ENCODE measurements at places on chromosomes 5 and 9.

DNA sequence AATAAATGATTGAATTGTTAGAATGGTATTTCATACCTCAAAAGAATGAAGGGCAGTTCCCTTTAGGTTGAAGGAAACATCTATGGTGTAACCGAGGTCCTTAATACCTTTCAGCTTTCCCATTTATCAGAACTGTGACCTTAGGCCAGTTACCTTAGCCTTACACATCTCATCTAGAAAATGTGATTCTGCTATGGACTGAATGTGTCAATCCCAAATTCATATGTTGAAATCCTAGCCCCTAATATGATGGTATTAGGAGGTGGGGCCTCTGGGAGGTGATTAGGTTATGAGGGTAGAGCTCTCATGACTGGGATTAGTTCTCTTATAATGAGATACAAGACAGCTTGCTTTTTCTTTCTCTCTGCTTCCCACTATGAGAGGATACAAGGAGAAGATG is 441.9 kb downstream of the PLK2 start:
- DNase-seq, result no peak

DNA sequence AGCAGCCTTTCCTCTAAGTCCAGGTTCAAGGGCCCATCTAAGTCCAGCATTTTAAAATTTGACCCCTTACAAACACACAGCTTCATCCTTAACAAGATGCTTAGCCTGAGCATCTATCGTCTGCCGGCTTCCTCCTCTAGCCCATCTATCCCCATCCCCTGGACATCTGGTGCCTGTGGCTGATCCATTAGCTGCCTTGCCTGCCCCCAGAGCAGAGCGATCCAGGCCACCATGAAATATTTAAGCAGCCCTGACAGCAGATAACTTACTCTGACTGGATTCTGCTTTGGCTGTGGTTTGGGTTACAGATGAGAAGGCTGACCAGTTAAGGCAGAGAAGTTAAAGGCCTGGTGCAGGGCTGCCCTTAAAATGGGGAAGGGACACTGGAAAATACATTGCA is 30.9 kb upstream of the CPEB4 start:
- no peak for DNase-seq

DNA sequence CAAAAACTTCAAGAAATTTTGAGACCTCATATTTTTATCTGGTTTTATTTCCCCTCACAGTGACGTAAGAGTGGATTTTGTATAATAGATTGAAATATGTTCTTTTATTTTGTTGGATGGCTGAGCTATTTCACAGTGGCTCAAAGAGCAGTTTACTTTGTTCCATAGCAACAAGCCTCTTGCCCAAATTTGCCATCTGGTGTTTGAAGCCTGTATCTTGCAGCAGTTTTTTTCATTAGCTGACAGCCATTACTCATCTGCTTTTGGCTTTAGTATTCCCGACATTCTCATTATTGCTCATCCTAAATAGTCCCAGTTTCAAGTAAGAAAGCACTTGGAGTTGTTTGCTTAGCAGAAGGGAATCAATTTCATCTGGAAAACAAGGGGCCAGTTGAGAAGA is 36.3 kb downstream of the GDA start:
- no peak for DNase-seq

GRCh38 chr5:16461782-16462181 is 3.8 kb downstream of the ZNF622 start:
- peak; percentile 77 for DNase-seq

DNA sequence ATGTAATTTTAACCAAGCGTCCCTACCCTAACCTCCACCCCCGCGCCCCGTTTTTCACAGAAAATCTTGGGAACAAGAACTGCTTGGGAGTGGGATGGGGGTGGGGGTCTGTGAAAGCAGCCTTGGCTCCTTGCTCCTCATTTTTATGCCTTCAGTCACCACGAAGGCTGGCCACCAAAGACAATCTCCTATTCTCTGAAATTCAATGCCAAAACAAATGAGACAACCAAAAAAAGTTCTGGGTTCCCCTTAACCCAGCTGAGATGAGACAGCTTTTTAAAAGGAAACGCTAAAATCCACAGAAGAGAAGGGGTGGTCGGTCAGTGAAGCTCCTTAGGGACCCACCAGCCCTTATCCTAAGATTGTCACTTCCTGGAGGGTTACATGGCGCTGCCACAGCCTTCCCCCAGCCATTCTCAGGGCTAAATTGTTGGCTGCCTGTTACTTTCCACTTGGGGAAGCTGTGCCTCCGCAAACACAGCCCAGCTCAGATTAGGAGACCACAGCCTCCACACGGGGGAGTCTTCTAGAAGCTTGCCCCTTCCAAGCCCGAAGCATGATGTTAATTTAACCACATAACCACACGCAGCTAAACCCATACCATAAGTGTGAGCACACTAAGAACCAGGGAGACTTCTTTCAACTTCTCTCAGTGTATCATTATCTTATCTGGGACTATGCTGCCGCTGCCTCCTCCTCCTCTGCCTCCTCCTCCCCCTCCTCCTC is 136.3 kb downstream of the FOXD1 start:
- DNase-seq, result no peak

Data from GM04504 (cell line).